ENCODE measurements at places on chromosomes 3 and 15.

DNA sequence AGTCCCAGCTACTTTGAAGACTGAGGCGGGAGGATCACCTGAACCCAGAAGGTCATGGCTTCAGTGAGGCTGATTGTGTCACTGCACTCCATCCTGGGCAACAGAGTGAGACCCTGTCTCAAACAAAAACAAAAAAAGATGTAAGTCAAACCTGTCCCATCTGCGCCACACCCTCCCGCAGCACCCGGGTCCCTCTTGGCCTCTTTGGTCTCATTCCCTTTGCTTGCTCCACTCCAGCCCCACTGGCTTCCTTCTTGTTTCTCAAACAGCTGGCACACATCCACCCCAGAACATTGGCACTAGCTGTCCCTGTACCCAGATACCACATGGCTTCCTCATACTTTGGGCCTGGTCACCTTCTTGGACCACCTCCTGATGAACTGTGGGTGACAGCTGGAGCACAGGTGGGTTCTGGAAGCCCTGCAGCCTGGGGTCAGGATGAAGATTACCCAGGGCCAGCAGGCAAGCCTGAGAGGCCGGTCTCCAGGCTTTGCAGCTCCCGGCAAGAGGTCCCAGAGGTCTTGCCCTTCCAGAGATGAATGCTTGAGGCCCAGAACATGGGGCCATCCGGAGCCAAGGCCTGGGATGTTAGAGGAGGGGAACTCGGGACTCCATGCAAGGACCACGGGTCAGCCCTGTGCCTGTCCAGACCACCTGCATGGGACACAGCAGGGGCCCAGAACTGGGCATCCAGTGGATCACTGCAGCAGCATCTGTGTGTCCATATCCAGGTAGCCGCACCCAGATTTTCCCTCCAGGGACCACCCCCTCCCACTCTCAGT, 10.9 kb upstream of the GATA2 start:
- DNase-seq, result no peak

DNA sequence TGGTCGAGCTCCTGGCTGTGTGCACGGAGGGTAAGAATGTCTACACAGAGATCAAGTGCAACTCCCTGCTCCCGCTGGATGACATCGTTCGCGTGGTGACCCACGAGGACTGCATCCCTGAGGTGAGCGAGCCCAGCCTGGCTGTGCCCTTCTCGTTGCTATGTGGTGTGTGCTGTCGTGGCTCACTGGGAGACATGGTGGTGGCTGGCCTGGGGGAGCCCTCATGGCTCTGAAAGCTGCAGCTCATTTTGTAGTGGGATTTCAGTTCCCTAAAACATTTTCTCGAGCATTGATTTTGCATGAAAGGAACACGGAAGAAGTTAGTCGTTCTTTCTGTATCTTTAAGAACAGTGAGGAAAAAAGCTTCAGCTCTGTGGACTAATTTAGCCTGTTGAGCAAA, 200.5 kb downstream of the ITPR1 start:
- no peak for DNase-seq

DNA sequence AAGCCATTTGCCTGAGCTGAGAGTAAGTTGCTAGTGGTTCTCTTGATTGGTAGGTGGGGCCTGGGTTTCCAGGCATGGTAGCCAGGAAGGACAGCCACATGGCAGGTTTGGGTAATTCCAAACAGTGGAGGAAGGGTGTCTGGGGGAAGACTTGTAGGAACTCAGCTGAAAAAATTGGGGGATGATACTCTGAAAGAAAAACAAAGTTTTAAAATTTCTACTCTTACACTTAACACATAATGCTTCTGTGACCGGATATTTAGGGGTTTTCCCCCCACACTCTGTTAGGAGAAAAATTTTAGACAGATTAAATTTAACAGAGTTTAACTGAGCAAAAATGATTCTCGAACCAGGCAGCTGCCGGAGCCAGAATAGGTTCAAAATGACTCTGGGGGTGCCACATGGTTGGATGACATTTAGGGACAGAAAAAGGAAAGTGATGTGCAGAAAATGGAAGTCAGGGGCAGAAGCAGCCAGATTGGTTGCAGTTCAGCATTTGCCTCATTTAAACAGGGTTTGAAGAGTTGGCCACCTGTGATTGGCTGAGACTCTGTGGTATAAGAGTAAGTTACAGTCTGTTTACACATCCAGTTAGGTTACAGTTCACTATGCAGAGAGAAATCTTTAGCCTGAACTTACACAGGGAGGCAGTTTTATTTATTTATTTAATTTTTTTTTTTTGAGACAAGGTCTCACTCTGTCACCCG, 8.1 kb downstream of the B2M start:
- DNase-seq, result no peak

DNA sequence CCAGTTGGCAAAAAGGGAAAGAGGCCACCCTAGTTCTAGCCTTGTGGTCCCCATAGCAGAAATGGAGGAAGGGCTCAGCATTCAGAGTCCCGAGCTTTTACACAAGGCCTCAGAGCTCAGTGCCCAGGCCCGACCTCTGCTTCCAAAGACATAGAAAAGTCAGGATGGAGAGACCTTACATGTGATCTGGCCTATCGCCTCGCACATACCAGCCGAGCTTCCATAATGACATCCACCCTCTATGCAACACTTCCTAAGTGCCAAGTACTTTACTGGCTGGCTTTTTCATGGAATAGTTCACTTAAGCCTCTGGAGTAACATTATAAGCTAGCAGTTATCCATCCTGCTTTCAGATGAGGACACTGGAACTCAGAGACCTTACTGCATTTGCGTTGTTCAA, 275.9 kb downstream of the FAM43A start:
- DNase-seq, result no peak

GRCh38 chr15:66943456-66944095, 121.8 kb upstream of the SMAD3 start:
- DNase-seq, result no peak

GRCh38 chr3:64088408-64089205, 65.3 kb upstream of the PSMD6 start:
- no peak for DNase-seq

DNA sequence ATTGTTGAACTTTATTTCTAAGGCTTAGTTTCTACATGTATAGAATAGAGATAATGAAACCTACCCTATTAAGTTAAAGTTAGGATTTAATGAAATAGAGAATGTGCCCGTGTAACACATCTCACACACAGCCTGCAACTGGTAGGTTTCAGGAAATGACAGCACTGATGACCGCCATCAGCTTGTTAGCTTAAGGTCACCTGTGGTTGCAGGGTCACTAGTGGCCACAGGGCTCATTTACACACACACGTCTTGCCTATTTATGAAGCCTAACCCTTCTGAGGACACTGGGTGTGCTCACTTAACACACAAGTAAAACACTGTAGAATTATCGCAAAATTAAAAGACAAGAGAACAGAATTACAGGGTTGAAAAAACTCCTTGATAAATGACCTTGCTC, 20.1 kb downstream of the CHRM5 start:
- no peak for DNase-seq

GRCh38 chr15:76730262-76730661, 174.9 kb downstream of the SCAPER start:
- no peak for DNase-seq

GRCh38 chr3:56976651-56977560, 83.6 kb upstream of the SPATA12 start:
- DNase-seq, result no peak

DNA sequence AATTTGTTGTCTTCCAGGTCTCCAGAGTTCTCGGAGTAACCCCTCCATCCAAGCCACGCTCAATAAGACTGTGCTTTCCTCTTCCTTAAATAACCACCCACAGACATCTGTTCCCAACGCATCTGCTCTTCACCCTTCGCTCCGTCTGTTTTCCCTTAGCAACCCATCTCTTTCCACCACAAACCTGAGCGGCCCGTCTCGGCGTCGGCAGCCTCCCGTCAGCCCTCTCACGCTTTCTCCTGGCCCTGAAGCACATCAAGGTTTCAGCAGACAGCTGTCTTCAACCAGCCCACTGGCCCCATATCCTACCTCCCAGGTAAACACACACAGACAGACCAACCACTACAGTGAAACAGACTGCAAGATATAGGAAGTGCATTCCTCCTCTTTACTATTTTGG, 87.9 kb upstream of the BLM start:
- DNase-seq, result no peak

DNA sequence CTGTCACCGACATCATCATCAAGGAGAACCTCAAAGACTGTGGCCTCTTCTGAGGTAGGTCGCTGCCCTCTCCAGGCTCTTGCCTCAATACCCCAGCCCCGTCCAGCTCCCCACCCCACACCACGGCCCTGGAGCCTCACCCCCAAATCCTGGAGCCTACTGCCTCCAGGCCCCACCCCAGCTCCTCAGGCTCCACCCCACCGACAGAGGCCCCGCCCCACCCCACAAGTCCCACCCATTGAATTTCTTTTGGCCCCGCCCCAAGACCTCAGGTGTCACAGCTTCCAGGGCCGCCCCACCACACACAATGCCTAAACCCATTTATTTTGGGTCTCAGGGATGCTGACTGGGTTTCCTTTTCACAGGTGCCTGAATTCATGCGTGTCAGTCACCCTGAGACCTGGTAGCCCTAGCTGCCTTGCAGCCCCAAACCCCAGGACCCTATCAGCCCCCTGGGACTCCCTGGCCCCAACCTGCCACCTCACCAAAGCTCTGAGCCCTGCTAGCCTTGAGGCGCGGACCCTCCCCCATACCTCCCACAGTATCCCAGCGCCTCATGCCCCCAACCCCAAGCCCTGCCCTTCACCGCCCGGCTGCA, 3.6 kb downstream of the GNAT1 start:
- no peak for DNase-seq

- no peak for DNase-seq
Observed at GRCh38 chr3:46986055-46986730, 6.7 kb downstream of the NBEAL2 start.

- peak; percentile 44 for DNase-seq
Observed at GRCh38 chr15:77420610-77421369, at the start of gene HMG20A. TSS of gene HMG20A (plus strand) at chr15:77420888. CDS start at chr15:77458408, 37,520 bp downstream.

DNA sequence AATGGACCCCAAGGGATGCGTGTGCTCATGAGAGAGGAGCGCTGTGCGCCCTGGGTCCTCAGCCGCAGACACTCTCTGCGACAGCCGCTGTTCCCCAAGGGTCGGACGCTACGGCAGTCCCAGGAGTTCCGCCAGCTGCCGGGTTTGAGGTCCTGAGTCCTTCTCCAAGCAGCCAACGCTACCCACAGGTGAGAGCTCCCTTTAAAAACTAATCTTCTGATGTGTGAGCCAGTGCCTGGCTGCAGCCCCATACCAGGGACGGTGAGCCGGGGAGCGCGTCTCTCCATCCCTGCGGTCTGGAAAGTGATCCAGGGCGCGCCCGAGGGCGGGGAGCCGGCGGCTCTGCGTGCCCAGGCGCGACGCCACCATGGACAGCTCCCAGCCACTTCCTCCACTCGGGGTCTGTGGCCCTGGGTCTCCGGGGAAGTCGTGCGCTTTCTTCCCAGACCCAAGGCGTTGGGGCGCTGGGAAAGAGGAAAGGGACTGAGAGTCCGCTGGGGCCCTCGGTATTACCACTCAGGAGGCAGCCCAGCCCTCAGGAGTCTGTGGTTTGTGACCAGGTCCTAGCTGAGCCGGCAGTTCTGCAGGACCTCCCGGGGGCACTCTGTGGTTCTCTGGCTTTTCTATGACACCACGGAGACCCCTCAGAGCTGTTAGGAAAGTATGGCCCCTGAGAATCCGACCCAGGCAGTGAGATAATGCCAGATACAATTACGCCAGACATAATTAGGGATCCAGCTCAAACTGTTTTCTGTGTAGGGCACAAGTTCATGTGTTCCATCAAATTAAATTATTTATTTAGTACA, 1.4 kb downstream of the CEMIP start:
- DNase-seq, result no peak

DNA sequence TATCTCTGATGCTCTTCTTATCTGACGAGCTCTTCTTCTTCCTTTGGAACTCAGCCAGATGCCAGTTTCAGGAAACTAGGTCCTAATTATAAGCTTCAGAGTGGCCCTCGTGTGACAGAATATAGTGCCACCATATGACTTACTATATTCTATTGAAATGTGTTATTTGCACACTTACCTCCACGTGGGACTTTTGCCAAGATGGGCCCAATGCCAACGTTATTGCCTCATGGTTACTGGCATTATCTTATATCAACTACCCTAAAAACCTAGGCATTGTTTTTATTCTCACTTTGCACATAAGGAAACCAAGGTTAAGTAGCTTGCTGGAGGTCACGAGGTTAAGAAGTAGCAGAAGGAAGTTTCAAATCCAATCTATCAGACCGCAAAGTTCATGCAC, 71.3 kb upstream of the SLCO3A1 start:
- no peak for DNase-seq

GRCh38 chr3:135083179-135083578, 288.1 kb downstream of the EPHB1 start:
- DNase-seq, result no peak

- no peak for DNase-seq
Observed at GRCh38 chr3:56342475-56342874, 125.8 kb downstream of the ERC2 start.

- DNase-seq, result no peak
Observed at GRCh38 chr3:71018799-71019198, 564.7 kb downstream of the FOXP1 start.

DNA sequence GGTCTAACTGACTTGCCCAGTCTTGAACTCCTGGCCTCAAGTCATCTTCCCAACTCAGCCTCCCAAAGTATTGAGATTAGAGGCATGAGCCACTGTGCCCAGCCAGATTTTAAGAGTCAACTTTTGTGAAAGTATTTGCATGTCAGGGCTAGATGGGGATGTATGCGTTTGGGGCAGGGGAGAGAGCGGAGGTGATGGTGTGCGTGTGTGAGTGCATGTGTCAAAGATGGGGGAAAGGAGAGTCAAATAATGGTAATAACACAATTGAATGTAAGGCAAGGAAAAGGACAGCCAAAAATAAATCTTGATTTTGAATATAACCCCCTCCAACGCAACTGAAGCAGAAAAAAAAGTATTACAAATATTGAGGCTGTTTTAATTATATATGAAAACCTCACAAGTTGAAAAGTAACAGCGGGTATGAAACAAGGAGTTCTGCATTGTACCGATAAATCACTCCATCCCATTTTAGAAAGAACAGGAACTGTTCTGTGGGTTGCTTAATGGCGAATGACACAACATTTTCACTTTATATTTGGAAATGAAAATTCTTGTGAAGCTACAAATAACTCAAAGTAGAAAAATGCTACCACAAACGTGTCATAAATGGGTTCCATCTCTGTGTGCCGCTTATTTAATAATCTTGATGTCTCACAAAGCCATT, 29.9 kb upstream of the LDHAL6B start:
- DNase-seq, result no peak

GRCh38 chr3:133401374-133402135, 1.7 kb downstream of the BFSP2 start:
- no peak for DNase-seq

DNA sequence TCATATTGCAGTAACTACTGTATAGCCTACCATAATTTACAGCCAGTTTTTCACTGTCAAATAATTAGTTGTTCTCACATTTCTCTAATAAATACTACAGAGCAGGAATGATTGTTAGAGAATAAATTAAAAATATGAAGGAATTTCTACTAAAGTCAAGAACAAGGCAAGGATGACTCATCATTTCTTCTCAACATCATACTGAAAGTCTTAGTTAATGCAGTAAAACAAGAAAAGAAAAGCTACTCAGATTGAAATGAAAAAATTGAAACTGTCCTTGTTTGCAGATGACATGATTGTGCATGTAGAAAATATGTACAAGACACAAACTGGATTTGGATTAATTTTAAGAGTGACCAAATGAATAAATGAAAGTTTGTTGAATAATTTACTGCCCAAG, 608.2 kb downstream of the NSUN3 start:
- DNase-seq, result no peak
